Skeletal muscle cell (primary cell): ENCODE measurements at places on chromosomes 2 and 18.

DNA sequence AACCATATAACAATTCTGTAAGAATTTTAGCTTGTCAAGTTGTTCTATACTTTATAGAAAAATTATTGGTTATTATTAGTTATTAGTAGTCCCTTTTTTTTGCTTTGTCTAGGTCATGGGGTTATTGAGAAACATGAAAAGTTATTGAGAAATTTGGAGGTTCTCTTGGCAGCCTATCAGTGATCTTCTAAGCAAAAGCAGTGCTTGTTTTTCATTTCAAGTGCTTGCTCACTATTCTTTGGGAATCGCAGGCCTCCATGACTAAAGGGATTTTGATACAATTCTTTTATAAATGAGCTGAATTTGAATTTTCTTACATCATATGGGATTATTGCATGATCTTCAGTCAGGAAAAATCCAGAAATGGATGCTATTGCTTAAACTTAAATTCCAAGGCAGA is 25.8 kb downstream of the PLEKHA3 start:
- no peak for DNase-seq

GRCh38 chr2:28292491-28292890 is 100.2 kb upstream of the FOSL2 start:
- DNase-seq, result no peak

GRCh38 chr2:190515687-190516086 is 18.8 kb downstream of the NEMP2 start:
- DNase-seq, result no peak

DNA sequence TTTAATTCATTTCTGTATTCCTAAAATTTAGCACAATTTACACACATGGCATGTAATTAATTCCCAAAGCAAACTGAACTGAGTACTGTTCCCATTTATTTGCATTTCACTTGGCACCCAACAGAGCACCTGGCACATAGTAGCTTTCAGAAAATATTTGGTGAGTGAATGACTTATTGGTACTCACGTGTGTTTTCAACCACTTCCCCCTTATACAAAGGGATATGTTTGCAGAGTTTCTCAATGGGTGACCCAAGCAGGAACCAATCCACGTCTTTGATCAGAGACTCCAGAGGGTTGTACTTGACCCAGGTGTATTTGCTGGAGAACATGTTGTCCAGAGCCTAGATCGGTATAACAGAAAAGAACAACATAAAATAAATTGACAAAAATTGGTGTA is 6.6 kb downstream of the GKN2 start:
- DNase-seq, result no peak

DNA sequence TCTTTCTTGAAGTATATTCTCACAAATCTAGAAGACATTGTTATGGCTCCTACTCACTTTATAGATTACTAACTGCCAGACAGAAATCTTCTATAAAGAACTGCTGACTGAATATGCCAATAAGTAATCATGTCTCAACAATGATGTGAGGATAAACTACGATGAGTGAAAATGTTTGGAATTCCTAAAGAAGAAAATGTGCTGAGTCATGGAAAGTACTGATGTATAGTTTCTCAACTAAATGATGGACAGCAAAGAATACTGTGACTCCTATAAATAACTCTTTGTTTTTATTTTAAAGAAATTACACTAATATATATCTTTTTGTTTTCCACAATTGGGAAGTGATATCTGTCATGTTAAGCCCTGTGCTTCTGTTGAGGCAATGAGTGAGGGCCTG is 232.9 kb downstream of the LNPK start:
- DNase-seq, result no peak

GRCh38 chr2:184444623-184445223 is 153.6 kb upstream of the ZNF804A start:
- no peak for DNase-seq

GRCh38 chr18:62898359-62898758 is 183.0 kb downstream of the PHLPP1 start:
- no peak for DNase-seq

DNA sequence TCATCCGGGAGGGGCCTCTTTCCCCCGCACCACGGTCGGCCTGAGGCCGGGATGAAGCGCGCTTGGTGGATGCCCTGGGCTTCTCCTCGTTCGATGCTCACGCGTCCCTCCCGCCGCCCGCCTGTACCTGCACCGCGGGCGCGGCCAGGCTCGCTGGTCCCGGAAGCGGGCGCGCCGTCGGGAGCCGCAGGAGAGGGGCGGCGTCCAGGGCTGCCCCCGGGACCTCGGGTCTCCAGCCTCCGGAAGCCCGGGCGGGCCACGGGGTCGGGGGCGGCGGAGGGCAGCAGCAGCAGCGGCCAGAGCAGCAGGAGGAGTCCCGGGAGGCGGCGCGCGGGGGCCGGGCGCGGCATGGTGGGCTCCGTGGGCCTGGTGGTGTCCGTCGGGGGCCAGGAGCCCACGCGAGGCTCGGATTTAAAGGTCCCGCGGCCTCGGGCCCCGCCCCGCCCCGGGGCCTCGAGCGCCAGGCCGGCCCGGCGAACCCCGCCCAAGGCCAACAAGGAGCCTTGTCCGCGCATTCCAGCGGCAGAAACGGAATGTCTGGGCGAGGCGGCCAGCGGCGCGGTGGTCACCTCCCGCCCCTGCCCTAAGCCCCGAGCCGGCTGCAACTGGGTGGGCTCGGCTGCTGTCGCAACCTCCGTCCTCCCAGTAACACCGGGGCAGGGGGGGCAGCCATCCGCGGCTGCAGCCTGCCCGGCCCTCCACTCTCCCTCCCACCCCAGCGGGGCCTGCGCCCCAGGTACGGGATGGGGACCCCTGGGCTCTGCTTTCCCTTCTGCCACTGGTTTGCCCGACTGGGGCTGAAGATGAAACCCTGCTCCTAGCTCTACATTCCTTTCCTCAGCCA is at the start of gene MATN3:
Gene MATN3, minus strand, starts transcription at position 387 of the 844 bp plus-strand sequence. Its CDS starts 37 bp downstream, at position 350.
- no peak for DNase-seq

- no peak for DNase-seq
Observed at GRCh38 chr2:159322419-159322818, 35.9 kb upstream of the WDSUB1 start.

DNA sequence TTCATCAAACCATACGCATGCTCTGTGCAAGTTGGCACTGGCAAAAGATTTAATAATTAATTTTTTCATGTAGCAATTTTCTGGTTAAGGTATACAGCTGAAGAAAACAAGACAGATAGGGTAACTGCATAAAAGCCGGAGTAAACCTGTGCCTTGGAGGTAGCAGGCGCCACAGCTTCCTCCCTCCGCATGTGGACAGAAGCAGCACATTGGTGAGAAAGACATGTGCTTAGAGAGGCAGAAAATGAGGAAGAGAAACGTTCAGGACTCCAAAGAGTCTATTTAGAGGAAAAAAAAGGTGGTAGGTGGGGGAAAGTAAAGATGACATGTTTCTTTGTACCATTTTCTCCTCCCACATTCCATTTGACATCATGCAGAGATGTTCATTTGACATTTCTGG is 9.3 kb downstream of the ST6GAL2 start:
- no peak for DNase-seq

GRCh38 chr2:112646102-112646719 is 472 bp downstream of the SLC20A1 start:
- no peak for DNase-seq

DNA sequence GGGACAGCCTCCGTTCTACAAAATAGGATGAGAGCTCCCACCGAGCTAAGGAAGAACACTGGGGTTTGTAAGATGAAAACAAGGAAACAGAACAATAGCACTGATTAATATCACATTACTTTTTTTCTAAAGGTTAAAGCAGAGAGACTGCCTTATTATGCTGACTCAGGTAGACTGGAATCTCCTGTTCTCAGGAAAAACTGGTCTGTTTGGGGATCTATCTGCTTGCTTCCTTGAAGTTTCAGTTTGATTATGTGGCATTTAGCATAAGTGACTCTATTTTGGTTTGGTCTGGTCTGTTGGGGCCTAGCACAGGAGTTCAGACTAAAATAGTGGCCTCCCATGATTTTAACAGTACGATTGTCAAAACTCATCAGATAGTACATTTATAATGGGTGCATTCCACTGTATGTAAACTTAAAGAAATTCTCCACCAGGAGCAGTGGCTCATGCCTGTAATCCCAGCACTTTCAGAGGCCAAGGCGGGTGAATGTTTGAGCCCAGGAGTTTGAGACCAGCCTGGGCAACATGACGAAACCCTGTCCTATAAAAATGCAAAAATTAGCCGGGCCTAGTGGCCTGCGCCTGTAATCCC is 64.1 kb upstream of the NDUFV2 start:
- no peak for DNase-seq

GRCh38 chr18:71784777-71785176 is 759.4 kb downstream of the CBLN2 start:
- no peak for DNase-seq

- DNase-seq, result no peak
Observed at GRCh38 chr18:79713341-79713740, 33.7 kb downstream of the CTDP1 start.

GRCh38 chr2:236795169-236795860 is 225.7 kb downstream of the ACKR3 start:
- DNase-seq, result no peak

DNA sequence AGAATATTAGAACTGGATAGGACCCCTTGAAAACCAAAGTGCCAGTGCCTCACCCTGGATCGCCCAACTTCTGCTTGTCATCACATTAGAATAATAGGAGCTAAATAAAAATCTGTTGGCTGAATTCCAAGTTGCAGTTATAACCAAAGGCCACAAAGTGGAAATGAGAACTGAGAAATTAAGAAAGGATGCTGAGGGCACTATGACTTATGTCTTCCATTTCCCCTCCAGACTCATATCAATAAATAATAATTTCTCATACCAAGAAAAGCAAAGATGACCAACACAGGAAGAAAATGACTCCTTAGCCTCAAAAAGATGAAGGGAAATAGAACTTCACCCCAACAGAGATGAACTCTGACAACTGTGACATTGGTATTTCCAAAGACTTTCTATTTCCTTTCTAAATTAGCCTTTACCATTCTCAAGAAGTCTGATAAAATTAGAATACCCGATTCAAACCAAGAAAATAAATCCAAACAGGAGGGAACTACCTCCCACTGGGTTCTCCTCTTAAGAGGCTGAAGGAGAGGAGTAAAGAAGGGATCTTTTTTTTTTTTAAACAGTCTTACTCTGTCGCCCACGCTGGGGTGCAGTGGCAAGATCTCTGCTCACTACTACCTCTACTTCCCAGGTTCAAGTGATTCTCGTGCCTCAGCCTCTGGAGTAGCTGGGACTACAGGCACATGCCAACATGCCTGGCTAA is 46.5 kb upstream of the EPG5 start:
- DNase-seq, result no peak

- no peak for DNase-seq
Observed at GRCh38 chr2:238670111-238670585, 177.7 kb upstream of the TWIST2 start.

GRCh38 chr2:129753261-129753660 is 226.2 kb upstream of the RAB6C start:
- DNase-seq, result no peak

- DNase-seq, result no peak
Observed at GRCh38 chr18:57561261-57561660, 25.2 kb downstream of the FECH start.

DNA sequence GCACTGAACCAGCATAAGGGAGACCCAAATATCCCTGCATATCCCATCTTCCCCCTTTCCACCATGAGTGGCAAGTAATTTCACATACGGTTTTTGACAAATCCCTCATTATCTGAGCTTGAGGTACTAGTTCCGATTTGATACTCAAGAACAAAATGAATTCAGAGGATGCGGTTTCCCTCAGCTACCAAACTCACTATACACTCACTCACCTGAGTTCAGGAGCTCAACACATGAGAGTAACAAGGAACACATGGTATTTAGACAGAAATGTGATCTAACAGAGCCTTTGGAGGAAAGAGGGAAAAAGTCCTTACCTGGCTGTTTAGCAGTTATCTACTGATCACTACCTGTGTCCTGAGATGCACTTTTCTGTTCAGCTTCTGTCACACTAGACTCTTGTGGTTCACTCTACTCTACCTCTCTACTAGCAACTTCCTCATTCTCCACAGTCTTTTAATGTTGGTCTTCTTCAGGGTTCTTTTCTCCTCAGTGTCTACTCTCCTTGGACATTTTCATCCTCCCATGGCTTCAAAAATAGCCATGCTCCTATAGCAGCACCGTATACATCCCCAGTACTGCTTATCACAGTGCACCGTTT is 25.1 kb downstream of the ASXL2 start:
- DNase-seq, result no peak

- DNase-seq, result no peak
Observed at GRCh38 chr18:54991981-54992380, 32.7 kb upstream of the CCDC68 start.

DNA sequence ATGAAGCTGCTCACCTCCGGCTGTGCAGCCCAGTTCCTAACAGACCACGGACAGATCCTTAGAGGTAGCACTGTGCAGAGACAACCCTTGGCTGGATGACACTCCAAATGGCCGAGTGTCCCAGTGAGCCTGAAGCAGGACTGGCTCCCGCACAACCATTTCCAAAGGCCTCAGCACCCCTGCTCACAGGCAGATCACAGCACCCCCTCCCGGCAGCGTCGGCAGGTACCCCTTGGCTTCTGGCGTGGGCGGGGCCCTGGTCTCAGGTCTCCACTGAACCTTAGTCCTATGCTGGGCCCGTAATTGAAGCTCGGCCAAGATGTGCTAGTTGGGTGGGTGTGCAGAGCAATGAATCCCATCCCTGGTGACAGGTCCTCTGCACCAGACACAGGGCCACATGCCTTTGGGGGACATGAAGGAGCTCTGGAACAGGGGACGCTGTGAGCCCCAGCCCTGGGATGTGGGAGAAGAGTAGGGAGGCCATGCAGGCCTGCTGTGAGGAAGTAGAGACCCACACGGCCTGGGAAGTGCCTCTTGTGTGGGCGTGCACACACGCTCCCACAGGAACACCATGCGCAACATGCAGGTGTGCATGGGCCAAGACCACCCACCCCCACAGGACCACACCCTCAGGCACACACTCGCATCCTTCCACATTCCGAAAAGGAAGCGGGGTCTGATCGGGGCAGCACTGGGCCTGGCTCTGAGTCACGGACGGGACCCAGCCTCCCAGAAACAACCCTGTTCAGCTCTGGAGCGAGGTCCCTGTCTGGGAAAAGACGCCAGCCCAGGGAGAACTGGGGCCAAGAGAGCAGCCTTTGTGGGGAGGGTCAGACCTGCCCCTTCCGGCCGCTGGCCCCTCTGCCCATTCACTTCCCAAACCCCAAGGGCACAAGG is 2.8 kb downstream of the DUSP2 start:
- no peak for DNase-seq
